Stimulated activated CD4-positive, alpha-beta T cell treated with anti-CD3 and anti-CD28 coated beads, Interleukin-15, amount 100 ng/mL, for 24 hours (primary cell): ENCODE measurements at places on chromosomes 7 and 10.

DNA sequence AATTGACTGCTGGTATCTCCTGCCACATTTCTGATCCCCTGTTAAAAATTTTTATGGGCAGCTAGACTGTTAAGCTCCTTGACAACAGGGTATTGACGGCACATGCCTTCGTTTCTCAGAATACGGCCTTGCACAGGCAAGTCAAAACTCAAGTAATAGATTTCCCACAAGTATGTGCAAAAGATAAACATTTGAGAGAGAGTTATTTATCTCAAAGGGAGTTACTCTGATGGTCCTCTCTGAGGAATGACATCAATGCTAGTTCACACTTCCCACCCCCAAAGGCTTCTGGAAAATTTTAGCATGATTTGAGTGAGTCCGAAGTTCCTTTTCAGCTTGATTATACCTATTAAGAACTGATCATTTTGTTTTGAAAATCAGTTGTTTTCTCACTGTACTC lies 71.9 kb downstream of the JCAD start:
- DNase-seq, result no peak

- no peak for DNase-seq
Observed at GRCh38 chr10:48814933-48815332, 124.7 kb downstream of the LRRC18 start.

DNA sequence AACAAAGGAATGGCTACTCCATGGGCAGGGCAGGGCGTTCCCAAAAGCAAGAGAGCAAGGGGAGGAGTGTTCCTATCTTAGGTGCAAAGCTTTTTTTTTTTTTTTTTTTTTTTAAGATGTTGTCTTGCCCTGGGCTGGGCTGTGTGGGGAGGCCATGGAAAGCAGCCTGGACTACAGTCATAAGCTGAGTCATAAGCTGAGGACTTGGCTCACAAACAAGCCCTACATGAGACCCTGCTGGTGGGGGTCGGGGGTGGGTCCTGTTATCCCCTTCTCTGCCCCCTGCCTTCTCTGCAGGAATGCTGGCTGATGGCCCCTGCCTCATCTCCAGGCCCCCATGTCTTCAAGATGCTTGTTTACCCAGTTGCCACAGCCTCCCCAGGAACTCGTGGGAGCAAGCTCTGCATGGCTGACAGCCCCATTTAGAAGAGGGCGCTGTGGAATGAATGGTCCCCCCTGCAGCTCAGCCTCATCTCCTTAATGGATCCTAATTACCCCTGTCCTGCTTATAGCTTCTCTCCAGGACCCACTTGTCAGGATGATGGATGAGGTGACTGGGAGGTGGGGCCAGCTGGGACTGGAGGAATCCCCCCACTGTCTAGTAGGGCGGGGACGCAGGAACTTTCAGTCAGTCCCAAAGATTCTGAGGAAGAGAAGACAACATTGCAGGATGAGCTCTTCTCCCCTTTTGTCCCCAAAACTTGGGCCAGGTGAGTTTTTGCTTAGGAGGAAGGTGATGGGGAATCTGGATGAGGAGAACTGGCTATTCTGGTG lies 340.8 kb upstream of the PODXL start:
- DNase-seq, result no peak

DNA sequence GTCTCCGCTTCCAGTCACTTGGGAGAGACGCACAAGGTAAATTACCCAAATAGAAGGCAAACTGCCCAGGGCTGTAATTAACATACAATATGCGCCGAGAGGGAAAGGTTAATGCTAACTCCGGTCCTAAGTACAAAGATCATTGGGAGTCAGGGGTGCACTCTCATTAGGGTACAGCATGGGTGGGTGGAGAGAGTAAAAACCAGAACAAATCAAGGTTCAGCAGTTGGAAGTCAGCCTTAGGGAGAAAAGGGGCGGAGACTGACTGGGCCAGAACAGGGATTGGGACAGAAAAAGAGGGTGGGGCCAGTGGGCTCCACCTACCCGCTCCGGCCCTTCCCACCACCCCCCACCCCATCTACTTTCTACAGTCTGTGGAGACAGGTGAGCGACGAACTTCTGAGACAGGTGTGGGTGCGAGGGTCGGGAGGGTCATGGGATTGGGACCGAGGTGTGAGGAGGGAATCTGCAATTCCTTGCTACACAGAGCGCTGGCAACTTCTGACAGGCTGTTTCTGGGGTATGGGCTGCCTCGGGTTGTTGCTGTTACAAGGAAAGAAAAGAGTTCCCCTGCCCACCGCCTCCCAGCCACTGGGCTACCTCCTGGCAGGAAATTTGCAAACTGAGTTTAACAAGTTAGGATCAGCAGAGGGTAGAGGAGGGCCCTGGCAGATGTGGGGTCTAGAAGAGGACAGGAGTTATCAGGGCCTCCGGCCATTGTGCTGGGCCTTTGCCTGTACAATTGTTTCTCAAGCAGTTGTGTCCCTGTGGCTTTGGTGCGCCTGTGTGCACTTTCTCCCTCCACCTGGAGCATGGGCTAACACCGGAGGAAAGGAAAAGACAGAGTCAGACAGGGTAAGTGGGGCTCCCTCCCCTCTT lies at the start of gene TMEM139:
TSS of gene TMEM139 (plus strand) at position 368 of the 879 bp plus-strand sequence. CDS start 1,000 bp downstream, outside the sequence.
- DNase-seq, result no peak

DNA sequence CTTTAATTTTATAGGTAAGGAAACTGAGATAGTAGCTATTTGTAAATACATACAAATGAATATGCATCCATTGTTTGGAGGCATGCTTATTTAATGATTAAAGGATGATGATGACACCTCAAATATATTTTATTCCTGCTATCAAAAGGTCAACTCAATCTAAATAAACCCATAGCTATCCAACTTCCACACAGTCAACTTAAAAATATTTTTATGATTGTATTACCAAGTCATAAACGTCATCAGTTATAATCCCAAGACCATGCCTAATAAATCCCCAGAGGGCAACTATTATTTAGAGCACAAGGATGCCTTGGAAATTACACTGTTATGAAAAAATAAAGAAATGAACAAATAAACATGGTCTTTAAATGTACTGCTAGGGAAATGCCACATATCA lies 102.1 kb downstream of the MPP7 start:
- no peak for DNase-seq

DNA sequence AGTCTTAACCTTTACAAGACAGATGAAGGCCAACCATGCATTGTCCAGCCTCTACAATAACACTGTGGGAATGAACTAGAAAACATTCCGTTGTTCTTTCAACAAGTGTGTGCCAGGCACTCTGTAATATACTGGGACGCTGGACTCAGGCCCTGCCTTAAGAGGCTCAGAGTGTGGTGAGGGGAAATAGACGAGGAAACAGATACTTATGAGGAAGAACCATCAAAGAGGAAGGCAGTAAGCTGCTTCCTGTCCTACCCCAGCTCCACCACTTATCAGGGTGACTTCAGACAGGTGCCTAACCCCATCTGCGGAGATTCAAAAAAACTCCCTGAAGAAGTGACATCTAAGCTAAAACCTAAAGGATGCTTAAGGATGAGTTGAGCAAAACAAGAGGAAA lies 8.9 kb upstream of the TRIM8 start:
- DNase-seq, result no peak

DNA sequence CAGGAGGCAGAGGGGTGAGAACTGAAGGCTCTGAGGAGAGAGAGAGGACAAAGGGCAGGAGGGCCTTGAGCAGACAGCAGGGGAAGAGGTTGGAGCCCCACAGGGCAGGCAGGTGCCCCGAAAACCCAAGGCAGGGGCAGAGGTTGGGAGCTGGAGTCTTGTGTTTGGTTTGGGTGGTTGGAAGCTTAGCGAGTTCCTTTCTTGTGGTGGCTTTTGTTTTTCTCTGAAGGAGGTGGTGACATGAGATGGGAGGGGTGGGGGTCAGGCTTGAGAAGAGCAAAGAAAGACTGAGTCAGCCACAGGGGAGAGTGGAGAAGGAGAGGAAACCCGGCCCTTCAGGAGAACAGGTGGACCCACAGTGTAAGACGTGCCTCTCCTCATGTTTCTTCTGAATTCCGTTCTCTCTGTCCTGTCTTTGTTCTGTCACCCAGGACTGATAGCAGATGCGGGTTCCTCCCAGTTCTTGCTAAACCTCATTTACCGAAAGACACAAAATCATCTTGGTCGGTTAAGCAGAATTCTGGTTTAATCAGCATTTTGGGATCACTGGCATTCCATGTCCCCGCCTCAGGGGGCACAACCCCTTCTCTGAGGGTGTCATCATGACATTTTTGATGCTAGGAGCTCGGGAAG lies 95.3 kb downstream of the INSYN2A start:
- DNase-seq, result no peak

DNA sequence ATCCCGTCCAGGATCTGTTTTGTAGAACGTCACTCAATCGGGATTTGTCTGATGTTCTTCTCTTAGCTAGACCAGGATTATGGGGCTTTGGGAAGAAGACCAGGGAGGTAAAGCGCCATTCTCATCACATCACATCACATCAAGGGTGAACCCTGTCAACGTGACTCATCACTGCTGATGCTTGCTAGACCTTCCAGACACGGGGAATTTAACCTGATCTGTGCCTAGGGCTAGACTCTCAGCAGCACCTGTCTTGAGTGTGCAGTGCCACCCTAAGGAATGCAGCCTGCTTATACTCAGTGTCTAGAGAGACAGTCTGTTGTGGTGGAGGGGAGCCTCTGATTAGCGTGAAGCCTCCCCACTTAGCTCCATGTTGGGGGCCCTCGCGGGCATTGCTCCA lies 678.6 kb upstream of the FOXK1 start:
- no peak for DNase-seq

GRCh38 chr7:31192986-31193385 lies 140.9 kb downstream of the ADCYAP1R1 start:
- peak; percentile 19 for DNase-seq

DNA sequence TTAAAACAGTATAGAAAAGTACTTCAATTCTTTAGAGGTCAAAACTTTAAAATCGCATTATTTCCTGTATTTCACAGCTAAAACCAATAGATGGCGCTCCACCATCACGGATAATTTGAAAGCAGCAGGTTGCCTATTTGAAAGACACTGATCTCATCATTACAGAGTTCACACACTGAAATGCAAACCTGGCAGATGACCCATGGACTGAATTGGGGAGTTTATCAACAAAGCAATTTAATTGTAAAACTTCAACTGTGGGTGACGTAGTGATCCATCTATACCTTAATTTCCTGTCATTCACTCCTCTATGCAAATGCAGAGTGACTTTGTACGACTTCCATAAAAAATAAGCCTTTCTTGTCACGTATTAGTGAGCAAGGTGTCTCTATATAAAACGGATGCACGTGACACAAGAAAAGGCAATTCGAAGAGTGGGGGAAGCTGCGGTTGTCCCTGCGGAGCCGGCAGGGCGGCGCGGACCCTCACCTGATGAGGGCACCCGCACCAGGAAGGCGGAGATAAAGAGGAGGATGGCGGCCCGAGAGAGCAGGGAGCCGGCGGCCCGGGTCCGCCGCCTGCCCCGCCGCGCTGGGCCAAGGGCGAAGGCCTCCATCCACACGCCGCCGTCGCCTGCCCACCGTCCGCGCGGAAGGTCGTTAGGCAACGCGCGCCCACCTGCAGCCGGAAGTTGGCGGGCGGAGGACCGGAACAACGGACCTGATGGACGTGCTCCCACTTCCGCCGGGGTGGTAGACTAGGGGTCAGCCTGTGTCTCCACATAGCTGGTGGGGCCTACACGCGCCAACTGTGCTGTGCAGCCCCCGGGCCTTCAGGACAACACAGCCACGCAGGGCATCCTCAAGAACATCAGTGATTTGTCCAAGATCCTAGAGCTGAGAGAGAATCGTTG lies at the start of gene ZPBP:
TSS of gene ZPBP (minus strand) at position 668 of the 913 bp plus-strand sequence. CDS start at position 616, 52 bp downstream.
- DNase-seq, result peak; percentile 68

DNA sequence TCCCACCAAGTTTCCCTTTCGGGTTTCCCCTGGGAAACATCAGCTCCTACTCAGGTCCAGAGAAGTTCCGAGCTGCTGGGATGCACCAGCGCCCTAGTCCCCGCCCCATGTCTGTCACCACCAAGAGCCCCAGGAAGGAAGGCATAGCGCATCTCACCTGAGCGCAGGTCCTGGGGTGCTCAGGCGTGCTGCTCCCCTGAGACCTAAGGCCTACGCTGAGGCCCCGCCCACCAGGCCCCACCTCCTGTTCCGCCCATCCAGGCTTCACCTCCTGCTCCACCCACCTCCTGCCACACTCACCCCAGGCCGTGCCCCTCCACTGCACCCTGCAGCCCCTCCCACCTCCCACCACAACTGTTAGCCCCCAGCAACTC lies 1.2 kb upstream of the TFR2 start:
- peak; percentile 62 for DNase-seq

GRCh38 chr7:5020098-5020497 lies 25.6 kb upstream of the RBAK start:
- DNase-seq, result no peak

GRCh38 chr10:1706711-1707110 lies 30.6 kb downstream of the ADARB2 start:
- peak; percentile 32 for DNase-seq

GRCh38 chr7:151755131-151755801 lies 121.6 kb downstream of the PRKAG2 start:
- no peak for DNase-seq

DNA sequence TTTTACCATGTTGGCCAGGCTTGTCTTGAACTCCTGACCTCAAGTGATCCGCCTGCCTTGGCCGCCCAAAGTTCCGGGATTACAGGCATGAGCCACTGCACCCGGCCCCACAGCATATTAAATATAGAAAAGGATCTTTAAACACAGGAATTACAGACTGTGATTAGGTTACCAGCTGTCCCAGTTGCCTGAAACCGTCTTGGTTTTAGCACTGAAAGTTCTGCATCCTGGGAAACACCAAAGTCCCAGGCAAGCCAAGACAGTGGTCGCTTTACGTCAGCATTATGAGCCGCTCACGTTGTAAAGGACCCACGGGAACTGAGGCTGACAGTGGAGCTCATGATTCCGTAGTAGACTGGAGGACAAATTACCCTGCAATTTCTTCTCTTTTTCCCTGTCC lies 69.0 kb upstream of the FAM180A start:
- DNase-seq, result no peak

- no peak for DNase-seq
Observed at GRCh38 chr10:102945449-102945848, 27.4 kb downstream of the CNNM2 start.

DNA sequence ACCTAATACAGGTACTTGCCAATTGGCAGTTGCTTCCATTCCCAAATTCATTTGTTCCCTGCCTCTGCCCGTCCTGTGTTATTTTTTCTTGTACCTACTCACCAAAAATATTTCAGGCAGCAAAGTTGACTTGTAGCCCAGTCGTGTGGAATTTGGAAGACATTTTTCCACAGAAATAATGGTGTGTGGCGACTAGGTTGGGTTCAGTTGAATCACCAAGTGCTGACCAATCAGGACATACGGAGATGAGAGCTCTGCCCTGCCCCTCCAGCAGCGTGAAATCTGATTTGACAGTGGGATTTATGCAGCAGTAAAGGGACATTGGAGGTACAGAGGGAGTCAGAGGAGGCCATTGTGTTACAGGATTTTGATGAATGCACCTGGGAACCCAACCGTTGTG lies 216.9 kb downstream of the CCDC3 start:
- no peak for DNase-seq
